SJSA1 (cell line): ENCODE measurements at places on chromosomes 5 and 9. TPM values are rescaled to one million over a fixed set of nuclear protein-coding genes. Genes with fewer than 3 reads are reported as not detected.

PLCXD3 gene
- total RNA-seq = not detected in 2 replicates

DNA sequence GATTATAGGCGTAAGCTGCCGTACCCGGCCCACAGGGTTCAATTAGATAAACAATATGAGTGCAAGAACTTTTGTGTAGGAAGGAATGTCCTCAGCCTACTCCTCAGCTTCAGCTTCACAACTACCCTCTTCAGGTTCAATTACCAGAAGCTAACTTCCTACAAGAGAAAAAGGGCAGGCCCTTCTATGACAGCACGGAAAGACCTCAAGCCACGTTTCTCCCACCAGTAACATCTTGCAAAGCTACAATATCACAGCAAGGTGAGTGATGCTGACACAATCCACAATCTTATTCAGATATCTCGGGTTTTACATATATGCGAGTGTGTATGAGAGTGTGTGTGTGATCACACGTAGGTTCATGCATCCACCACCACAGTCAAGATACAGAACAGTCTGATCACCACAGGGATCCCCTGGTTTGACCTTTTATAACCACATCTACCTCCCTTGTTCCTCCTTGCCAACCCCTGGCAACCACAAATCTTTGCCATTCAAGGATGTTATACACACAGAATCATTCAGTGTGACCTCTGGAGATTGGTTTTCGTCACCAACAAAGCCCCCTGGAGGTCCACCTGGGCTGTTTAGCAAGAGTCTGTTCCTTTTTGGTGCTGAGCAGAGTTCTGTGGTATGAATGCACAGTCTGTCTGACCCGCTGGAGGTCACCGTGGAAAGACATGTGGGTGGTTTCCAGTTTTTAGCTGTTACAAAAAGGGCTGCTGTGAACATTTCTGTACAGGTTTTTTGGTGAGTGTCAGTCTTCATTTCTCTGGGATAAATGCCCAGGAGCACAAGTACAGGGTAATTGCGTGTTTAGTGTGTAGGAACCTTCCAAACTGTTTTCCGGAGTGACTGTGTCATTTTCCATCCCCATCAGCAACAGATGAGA is 38.2 kb downstream of the IPPK start:
- no peak for DNase-seq

HCN1 gene
- not detected in 2 replicates for total RNA-seq

DNA sequence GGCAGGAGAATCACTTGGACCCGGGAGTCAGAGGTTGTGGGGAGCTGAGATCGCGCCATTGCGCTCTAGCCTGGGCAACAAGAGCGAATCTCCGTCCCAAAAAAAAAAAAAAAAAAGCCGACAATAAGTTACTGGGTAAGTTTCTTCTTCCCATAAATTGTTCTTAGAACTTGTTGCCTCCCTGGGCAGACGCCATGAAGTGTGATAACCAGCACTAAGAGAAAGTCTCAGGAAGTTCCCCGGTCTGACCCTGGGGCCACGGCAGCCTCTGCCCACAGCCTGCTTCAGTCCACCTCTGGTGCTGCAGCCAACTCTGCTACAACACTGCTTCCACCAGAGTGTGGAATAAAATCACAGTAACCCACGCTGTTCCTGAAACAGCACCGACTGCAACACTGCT is 19.1 kb downstream of the LPCAT1 start:
- no peak for DNase-seq

GRCh38 chr5:9888501-9888901 is 258.4 kb upstream of the TAS2R1 start:
- DNase-seq = peak; percentile 84

DNA sequence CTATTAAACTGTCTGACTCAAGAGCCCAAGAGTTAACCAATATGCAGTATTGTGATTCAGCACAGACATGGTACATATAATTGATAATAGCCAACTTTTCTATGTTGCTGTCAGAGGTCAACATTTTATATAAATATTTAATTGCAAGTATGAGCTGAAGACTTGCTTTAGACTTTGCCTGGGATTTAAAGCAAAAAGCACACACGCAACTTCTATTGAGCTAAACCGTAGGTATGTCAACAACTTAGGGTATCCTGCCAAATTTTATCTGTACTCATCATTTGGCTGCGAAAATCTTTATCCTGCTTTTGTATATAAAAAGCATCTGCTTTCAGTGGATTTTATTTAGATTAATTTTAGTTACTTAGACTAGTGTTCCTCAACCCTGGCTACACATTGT is 27.4 kb downstream of the UHRF2 start:
- DNase-seq = no peak

LPAR1 gene
- 8.0 and 21.7 TPM in 2 replicates for total RNA-seq

DNA sequence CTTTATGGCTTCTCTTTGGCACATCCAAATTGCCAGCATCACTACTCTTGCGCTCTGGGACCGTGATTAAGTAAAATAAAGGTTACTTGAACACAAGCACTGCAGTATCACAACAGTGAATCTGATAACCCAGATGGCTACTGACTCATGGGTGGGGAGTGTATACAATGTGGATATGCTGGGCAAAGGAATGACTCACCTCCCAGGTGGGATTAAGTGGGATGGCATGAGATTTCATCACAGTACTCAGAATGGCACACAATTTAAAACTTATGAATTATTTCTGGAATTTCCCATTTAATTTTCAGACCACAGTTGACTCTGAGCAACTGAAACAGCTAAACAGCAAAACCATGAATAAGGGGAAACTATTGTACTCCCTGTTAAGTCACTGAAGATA is 4.3 kb downstream of the GFM2 start:
- peak; percentile 67 for DNase-seq

- no peak for DNase-seq
Measured at GRCh38 chr5:139399501-139400121, 4.3 kb downstream of the SPATA24 start.

GALNT12 gene
- 0.22 and 0.74 TPM in 2 replicates for total RNA-seq

IFNA2 gene
- not detected in 2 replicates for total RNA-seq

JADE2 gene
- total RNA-seq = 12.5 and 14.6 TPM in 2 replicates

SLC34A3 gene
- total RNA-seq = not detected in 2 replicates

- no peak for DNase-seq
Measured at GRCh38 chr5:30957591-30957990, 235.9 kb upstream of the CDH6 start.

DNA sequence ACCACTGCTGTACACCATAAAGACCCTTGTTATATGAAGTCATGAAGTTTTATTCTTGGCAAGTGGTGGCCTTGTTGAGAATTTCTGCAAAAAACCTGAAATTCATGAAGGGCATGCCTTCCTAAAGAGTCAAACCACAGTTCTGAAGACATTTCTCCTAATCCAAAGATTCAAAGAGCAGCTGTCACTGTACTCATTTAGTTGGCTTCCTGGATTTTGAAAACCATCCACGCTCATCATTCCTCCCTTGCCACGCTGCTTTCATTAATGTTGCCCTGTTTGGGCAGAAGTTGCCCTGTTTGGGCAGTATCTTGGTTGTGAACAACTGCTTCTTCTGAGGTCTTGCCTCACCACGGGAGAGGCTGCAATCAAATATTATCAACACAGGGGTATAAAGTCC is 560.3 kb upstream of the TLE4 start:
- DNase-seq = no peak

BARHL1 gene
- not detected in 2 replicates for total RNA-seq

- no peak for DNase-seq
Measured at GRCh38 chr5:12323637-12324229, 419.5 kb upstream of the CTNND2 start.

DNA sequence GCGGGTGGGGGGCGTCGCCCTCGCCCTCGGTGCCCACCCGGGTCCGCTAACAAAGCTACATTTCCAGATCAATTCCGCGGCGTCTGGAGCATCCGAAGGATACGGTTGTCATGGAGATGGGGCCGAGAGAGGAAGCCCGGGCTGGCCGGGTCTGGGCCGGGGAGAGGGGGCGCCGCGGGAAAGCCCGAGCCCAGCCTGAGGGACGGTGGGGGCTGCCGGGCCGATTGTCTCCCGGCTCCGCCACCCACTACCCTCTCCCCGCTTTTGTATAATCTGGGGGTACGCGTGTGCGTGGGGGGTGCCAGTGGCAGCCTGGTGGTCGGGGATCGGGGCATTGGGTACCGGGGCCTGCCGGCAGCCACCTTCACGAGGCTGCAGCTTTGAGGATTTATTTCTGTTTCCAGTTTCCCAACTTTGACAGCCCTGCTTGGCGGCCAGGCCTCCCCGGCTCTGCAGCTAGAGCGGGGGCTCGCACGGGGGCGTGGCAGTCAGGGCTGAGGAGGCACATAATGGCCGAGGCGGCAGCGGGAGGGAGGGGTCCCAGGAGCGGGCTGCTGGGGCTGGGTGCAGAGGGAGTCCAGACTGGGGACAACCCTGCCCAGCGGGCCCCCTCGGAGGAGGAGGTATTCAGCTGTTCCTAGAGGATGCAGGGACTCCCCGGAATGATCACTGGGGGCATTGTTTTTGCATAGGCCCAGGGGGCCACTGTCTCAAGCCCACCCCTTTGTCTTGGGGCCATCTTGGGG is 626 bp downstream of the PSD2 start:
- no peak for DNase-seq

DNA sequence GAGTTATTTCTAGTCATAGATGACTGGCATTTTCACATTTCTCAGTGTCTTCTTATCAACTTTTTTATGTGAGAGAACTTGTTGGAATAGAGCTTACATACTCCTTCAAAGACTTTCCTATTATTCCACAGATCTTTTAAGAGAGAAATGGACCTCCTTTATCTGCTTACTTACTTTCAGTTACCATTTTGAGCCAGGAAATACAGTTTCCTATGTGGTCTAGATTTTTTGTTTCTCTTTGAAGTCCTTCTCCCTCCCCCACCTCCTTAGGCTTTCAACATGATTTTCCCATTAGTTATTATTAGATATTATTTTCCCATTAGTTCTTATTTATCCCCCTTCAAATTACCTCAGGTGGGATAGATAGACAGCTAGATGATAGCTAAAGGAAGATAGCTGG is 289.1 kb upstream of the ITGA1 start:
- DNase-seq = no peak

- DNase-seq = peak; percentile 53
Measured at GRCh38 chr5:127697894-127698600, 5.1 kb upstream of the CCDC192 start.

- no peak for DNase-seq
Measured at GRCh38 chr5:133525126-133525525, 87.2 kb downstream of the FSTL4 start.

DNA sequence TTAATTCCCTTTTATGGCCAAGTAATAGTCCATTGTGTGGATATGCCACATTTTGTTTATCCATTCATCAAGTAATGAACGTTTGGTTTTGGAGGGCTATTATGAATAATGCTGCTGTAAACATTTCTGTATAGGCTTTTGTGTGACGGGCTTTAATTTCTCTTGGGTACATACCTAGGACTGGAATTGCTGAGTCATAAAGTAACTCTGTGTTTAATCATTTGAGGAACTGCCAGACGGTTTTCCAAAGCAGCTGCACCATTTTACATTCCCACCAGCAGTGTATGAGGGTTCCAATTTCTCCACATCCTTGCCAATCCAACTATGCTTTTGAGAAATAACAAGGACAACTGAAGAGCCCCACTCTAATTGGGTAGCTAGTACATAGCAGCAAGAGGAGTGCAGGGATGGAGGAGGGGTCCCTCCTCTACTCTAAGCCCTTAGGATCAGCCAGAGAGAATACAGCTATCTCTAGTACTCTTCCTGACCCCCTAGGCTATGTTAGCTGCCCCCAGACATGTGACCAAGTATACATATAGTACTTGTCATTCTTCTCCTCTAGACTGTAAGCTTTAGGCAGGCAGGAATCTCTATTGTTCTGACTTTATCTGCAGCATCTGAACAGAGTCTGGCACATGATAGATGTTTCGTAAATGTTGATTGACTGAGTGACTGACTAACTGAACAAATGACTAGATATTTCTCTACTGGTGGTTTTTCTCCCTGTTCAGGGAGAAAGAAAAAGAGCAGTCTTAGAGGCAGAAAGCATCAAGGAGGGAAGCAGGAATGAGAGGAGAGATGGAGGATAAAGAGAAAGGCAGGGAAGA is 22.1 kb upstream of the MATR3 start:
- DNase-seq = peak; percentile 84

BTNL8 gene
- not detected in 2 replicates for total RNA-seq

GRCh38 chr9:135098400-135099105 is 11.1 kb downstream of the OLFM1 start:
- no peak for DNase-seq

- no peak for DNase-seq
Measured at GRCh38 chr9:75544815-75545214, 345.7 kb upstream of the PCSK5 start.

GRCh38 chr9:26800322-26800721 is 92.3 kb downstream of the CAAP1 start:
- no peak for DNase-seq

GRCh38 chr5:154265197-154265773 is 74.8 kb downstream of the GALNT10 start:
- DNase-seq = no peak

- DNase-seq = no peak
Measured at GRCh38 chr9:93774331-93775102, 180.6 kb downstream of the BARX1 start.

TMEM171 gene
- total RNA-seq = 4.5 and 8.4 TPM in 2 replicates
